ENCODE measurements at places on chromosomes 6 and 20.

GRCh38 chr6:90045535-90045934 lies 151.3 kb downstream of the GJA10 start:
- DNase-seq: no peak

- DNase-seq: no peak
These were observed 301.5 kb downstream of the CLIC5 start for GRCh38 chr6:45714006-45714730.

GRCh38 chr6:48194596-48195295 lies 83.7 kb upstream of the PTCHD4 start:
- DNase-seq: no peak

DNA sequence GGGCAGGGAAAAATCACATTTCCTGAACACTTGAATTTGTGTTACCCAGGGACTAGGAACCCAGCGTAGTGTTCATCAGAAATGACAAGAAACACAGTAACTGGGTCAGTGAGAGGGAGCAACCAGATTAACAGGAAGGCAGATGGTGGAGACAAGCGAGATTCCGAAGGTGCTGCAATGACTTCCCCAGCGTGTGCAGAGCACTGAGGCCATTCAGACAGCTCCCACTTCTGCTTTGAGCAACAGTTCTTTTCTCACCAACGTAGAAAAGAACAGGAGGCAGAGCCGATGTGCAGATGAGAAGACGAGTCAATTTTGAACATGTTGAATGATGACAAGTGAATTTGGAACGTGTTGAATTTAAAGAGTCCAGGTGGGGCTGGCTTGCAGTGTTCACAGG lies 63.1 kb upstream of the IFNGR1 start:
- DNase-seq: no peak

- no peak for DNase-seq
These were observed 77.2 kb upstream of the EPHA7 start for GRCh38 chr6:93496548-93496947.
